ENCODE measurements at places on chromosomes 7 and 10. TPM values are rescaled to one million over a fixed set of nuclear protein-coding genes. Genes with fewer than 3 reads are reported as not detected.

DNA sequence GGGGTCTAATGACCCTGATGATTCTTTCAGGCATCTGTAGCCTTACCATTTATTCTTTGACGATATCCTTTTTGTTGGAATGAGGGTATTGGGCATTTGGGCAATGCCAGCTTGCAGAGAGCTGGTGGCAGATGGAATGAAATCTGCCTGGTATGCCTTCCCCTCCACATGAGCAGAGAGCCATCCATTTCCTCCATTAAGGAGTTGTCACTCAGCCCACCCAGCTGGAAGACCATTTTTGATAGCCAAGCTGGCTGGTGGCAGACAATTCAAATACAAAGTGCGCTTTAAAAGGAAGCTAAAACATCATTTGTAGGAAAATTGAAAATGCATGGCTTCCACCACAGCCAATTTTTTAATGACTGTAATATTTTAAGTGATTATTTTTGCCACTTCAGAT is 240.1 kb upstream of the SLC26A5 start:
- no peak overlapping the region for H3K4me3 ChIP-seq
- DNase-seq, result no peak

- peaks cover 26% of the 10 kb centered on the region for H3K4me1 ChIP-seq
- no peak for DNase-seq
- H3K27ac ChIP-seq, result no peak overlapping the region
- no peaks in the 10 kb centered on the region for H3K36me3 ChIP-seq
- no peaks in the 10 kb centered on the region for H3K27me3 ChIP-seq
- no peak overlapping the region for H3K4me3 ChIP-seq
Measured at GRCh38 chr7:92881091-92881485, 44.7 kb upstream of the CDK6 start.

- no peaks in the 10 kb centered on the region for H3K27me3 ChIP-seq
- H3K4me3 ChIP-seq, result peak overlapping the region; percentile 15
- H3K4me1 ChIP-seq, result peaks cover 26% of the 10 kb centered on the region
Measured at GRCh38 chr7:66125052-66125694, 10.5 kb downstream of the CRCP start.

DNA sequence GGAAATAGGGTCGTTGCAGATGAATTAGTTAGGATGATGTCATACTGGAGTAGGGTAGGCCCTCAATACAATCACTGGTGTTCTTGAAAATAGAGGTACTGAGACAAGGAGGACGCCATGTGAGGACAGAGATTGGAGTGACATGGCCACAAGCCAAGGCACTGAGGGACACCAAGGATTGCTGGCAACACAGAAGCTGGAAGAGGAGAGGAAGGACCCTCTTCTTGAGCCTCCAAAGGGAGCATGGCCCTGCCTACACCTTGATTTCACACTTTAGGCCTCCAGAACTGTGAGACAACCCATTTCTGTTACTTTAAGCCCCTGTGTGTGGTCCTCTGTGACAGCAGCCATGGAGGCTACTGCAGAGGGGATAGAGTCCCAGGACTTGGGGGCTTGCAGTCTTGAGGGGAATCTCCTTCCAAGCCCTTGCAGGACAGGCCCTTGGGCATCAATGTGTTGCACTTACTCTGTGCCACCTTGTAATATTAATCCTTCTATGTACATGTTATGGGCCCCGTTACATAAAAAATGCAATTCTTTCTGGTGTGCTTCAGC is 3.7 kb upstream of the AOC1 start:
- peaks cover 47% of the 10 kb centered on the region for H3K27me3 ChIP-seq
- no peak for DNase-seq
- no peak overlapping the region for H3K4me3 ChIP-seq
- H3K4me1 ChIP-seq, result peaks cover 12% of the 10 kb centered on the region
- no peak overlapping the region for H3K27ac ChIP-seq

- H3K27ac ChIP-seq, result no peak overlapping the region
- H3K4me3 ChIP-seq, result no peak overlapping the region
- no peaks in the 10 kb centered on the region for H3K27me3 ChIP-seq
- H3K36me3 ChIP-seq, result no peaks in the 10 kb centered on the region
- DNase-seq, result no peak
Measured at GRCh38 chr7:51589111-51589510, 272.5 kb upstream of the COBL start.

- H3K27ac ChIP-seq, result no peak overlapping the region
- H3K27me3 ChIP-seq, result peaks cover 14% of the 10 kb centered on the region
- no peak overlapping the region for H3K4me3 ChIP-seq
- no peaks in the 10 kb centered on the region for H3K36me3 ChIP-seq
- no peak for DNase-seq
Measured at GRCh38 chr10:61633665-61634064, 29.1 kb upstream of the CABCOCO1 start.

LDB3 gene
- not detected for total RNA-seq

DNA sequence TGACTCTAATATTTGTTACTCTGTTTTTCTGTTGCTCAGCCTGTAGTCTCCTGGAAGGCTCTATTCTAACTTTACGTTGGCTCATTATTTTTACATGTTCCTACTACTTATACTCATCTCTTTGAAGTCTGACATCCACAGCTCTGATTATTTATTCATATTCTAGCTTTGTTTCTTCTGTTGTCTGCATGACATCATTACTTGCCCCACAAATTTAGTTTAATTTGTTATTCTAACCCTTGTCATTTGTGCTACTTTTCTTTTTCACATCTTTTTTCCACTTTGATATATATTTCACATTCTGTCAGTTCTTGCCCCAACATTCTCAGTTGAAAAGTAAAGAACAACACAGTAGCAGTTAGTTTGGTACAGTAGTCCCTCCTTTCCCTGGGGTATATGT is 51.1 kb downstream of the KMT2E start:
- DNase-seq, result no peak
- H3K27ac ChIP-seq, result peak overlapping the region; percentile 90
- H3K27me3 ChIP-seq, result no peaks in the 10 kb centered on the region
- peaks cover 29% of the 10 kb centered on the region for H3K4me1 ChIP-seq
- H3K36me3 ChIP-seq, result peaks cover 6% of the 10 kb centered on the region

- no peaks in the 10 kb centered on the region for H3K36me3 ChIP-seq
- H3K27ac ChIP-seq, result no peak overlapping the region
- H3K4me3 ChIP-seq, result no peak overlapping the region
- H3K27me3 ChIP-seq, result no peaks in the 10 kb centered on the region
Measured at GRCh38 chr7:106538638-106539037, 122.3 kb downstream of the CCDC71L start.

COL13A1 gene
- total RNA-seq, result not detected

THSD7A gene
- 0.07 TPM for total RNA-seq
